ENCODE measurements at places on chromosomes 7 and 10.

GRCh38 chr7:131370523-131370968 is 42.9 kb downstream of the MKLN1 start:
- no peak for DNase-seq

GRCh38 chr10:11135709-11136108 is 118.0 kb downstream of the CELF2 start:
- DNase-seq: no peak

DNA sequence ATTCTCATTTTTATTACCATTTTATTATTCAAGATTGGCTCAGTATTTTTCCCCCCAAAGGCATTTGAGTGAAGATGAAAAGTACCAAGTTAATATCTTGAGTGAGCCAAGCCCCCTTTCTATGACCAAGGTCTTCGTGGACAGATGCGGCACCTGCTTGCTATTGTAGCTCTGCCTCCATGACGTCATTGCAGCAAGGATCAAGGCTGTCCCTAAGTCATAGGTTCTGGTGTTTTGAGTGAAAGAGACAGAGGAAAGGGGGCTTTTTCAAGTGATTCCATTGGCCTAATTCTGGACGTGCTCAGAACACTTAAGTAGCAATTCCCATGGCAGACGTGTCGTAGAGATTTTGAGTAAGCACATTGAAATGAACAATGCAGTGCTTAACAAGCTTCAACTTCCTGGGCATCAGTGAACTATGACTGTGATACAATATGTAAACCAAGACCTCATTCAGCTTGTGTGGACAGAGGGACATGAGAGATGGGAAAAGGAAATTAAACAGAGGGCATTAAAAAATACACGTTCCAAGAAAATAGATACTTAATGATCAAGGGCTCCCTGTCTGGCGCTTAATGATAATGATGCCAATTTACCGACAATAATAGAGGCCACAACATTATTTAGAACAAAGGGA is 248.7 kb upstream of the NPVF start:
- no peak for DNase-seq

GRCh38 chr10:28177944-28178637 is 124.8 kb downstream of the MPP7 start:
- DNase-seq: no peak

GRCh38 chr10:30463944-30464451 is 30.0 kb downstream of the MAP3K8 start:
- no peak for DNase-seq

- DNase-seq: no peak
Observed at GRCh38 chr10:28845009-28845682, 167.8 kb downstream of the BAMBI start.

DNA sequence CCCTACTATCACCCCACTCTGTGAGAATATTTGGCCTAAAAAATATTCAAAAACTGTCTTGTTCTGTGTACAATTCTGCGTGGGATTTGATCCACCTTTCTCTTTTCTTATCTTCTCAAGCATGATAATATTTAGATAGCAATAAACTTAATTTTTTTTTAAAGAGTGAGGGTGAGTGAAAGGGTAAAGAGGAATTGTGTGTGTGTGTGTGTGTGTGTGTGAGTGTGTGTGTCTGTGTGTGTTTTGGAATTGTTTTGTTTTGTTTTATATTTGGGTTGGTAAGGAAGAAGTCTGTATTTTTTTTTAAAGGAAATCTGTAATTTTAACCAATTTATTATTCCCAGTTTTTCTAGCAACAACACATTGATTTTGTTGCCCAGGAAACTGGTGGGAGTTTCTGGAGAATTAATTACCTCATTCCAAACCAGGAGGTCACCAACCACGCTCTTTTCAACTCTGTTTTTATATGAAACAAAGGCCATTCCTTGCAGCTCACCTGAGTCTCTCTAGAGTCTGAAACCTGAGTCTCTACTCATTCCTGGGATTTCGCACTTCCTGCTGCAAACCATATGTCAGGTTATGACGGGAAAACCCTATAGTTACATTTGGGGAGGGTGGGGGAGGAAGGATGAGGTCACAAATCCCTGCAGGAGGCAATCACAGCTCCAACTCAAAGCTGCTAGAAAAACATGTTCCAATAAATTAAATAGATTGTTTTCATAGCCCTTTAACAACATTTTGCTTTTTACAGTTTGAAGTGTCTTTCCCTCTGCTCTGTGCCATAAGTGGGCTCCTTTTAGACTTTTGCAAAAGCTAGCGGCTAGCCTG is 38.1 kb upstream of the XPNPEP1 start:
- DNase-seq: no peak

All from activated T-cell treated with anti-CD3 and anti-CD28 coated beads for 48 hours (primary cell).